ENCODE measurements at places on chromosomes 13 and 19.

DNA sequence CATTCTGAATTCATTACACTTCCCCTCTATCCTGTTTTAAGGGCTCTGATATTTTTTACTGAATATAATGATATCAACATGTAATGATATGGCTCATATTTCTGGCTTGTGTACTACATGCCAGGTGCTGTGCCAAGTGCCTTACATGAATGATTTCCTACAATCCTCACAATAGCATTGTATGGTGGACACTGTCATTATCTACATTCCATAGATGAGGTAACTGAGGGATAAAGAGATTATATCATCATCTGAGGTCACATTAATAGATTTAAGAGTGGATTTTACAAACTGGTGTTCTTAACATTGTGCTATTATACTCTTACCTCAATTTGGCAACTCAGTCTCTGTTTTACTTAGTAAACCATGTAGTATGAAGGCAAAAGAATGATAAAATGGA is 502.0 kb downstream of the LIG4 start:
- no peak for DNase-seq

DNA sequence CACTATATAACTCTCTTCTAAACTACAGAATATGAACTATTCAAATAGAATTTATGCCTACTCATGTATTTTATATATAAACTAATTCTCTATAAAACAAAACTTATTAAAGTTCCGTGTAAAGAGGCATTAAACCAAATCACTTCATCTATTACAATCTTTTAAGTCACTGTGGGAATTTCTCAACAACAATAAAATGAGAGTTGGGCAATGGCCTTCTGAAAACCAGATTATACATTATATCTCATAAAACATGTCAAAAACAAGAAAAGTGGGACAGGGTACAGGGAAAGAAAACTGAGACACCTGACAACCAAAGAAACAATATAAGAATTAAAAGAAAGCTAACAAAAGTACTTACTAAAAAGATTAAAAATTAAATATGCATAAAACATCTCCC is 145.2 kb downstream of the DIAPH3 start:
- DNase-seq: no peak

DNA sequence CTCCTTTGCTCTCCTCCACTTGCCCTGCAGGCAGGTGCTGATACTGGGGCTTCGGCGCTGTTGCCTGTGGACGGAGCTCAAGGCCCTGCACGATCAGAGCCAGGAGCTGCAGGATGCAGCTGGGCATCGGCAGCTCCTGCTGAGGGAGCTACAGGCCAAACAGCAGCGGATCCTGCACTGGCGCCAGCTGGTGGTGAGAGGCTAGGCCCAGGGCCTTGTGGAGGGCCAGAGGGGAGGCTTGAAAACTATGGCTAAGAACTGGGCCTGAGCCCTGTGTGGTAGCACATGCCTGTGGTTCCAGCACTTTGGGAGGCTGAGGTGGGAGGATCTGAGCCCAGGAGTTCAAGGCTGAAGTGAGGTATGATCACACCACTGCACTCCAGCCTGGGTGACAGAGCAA is 6.3 kb downstream of the HAUS5 start:
- DNase-seq: no peak

- DNase-seq: peak; percentile 55
These were observed 18.1 kb upstream of the EID2 start for GRCh38 chr19:39557811-39558623.

- DNase-seq: no peak
These were observed 9.8 kb downstream of the FZR1 start for GRCh38 chr19:3515891-3516422.

- no peak for DNase-seq
These were observed 112.6 kb upstream of the DACH1 start for GRCh38 chr13:71979616-71980015.

- DNase-seq: no peak
These were observed 25.3 kb downstream of the CAPN12 start for GRCh38 chr19:38718747-38719543.

DNA sequence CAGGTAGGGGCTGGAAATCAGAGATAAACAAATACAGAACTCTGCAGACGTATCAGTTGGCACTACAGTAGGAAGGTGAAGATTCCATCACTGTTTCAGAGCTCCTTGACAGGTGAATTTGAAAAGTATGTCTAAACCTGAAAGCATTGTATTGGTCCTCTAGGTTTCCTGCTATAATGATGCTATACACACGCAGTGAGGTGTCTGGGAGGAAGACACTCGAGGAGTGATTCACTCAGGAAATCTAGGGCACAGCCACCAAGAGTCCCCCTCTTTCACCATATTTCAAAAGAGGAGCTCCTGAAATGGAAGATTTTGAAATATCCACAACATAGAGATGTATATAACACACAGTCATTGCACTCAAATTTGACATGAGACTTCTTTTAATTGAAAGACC is 331.0 kb upstream of the DACH1 start:
- no peak for DNase-seq

DNA sequence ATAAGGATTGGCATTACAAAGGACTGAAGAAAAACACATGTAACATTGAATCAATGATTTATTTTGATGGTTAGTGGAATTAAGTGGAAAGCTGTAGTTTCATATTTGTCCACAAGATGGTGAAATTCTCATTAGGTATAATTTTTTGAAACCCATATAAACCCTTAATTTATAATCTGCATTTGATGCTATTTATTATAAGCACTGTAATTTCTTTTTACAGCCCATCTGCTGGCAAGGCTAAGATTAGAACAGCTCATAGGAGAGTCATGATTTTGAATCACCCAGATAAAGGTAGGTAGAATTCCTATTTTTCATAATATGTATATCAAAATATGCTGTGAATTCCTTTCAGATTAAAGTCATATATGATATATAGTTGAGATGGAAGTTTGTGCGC is 62.2 kb downstream of the DNAJC15 start:
- no peak for DNase-seq

GRCh38 chr13:114112826-114113322 is 19.5 kb downstream of the RASA3 start:
- DNase-seq: no peak
